Urinary bladder (tissue), 4 donors: ENCODE measurements at places on chromosomes 11 and 22.

DNA sequence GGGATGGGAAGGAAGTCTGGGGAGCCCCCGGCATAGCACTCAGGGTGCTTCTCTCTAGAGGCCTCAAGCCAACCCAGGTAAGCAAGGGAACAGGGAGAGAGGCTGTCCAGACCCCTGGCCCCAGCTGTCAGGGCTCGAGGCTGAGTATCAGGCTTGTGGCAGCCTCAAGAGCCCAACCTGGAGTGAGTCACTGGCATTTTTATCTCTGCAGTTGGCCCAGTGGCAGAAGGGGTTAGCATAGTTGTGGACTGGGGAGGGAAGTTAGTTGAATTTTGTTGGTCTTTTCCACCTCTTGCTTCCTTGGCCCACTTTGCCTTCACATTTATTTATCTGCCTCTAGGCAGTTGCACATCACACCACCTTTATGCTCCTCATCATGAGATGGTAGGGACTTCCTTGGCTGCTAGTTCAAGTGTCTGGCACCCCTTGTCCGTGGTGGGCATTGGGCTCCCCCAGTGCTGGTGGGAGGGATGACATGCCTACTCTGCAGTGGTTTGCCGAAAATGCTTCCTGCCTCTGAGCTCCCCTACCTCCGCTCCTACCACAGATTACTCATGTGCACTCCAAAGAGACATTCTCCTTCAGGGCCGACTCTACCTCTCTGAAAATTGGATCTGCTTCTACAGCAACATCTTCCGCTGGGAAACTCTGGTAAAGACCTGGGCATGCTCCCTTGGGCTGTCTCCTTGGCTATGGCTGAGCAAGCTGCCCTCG lies 60.1 kb downstream of the SCN3B start:
- no peak for DNase-seq

DNA sequence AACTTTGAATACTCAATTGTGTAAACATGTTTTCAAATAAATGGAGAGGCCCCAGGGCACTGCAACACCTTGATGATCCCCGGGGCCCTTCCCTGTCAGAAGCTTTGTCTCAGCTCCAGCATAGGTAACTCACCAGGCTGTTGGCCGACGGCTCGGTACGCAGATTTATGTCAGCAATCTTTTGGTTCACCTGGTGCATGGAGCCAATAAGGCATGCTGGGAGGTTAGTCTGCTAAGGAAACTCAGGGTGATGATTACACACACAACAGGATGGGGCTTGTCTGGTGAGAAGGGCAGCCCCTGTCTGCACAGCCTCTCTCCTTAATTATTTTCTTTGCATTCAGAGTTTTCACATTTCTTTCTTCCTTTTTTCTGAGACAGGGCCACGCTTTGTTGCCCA lies 10.8 kb downstream of the FAM227A start:
- DNase-seq: no peak

GRCh38 chr11:115652496-115652895 lies 148.3 kb upstream of the CADM1 start:
- no peak for DNase-seq

DNA sequence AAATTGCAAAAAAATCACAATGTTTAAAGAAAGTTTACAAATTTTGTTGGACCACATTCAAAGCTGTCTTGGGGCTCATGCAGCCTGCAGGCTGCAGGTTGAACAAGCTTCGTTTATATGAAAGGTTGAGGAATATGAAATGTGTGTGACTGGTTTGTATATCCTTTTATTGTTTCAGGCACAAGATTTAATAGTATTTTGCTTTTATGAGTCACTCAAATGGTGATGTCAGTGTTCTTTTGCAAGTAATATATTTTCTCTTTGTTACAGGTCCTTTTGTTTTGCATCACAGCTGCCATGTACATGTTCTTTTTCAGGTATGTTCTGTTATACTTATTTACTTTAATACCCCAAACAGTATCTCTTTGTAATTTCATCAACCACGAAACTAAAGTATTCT lies 198.6 kb downstream of the TMEM135 start:
- DNase-seq: no peak

DNA sequence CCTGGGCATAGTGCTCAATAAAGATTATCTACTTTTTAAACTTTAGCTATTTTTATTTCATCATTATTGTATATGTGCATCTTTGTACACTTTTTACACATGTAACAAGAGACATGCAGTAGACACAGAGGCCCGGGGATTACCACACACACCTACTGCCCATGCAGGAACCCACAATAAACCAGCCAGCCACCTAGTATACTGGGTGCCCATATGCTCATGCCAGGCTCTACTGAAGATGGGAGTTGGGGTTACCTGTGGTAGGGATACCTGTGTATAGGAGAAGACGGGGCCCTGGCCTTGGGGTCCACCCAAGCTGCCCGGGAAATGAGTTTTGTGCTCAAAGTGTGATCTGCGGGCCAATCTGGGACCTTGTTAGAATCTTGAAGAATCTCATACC lies 31.2 kb upstream of the P2RY2 start:
- DNase-seq: no peak

DNA sequence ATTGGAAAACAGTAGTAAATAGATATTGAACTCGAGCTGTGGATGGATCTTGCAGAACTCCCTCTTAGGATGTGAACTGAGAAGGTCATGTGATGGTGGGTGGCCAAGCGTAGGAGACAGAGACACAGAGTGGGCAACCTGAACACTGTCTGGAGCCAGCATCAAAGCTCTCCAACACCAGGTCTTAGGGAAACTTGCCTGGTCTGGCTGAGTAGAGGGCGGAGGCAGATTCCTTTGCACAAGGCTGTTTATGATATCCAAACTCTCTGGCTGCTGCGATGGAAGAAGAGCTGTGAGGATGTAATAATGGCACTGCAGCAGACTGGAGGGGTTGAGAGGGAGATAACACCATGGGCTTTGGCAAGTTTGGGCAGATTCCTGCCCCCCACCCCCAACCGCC lies 10.1 kb downstream of the NAV2 start:
- DNase-seq: no peak

DNA sequence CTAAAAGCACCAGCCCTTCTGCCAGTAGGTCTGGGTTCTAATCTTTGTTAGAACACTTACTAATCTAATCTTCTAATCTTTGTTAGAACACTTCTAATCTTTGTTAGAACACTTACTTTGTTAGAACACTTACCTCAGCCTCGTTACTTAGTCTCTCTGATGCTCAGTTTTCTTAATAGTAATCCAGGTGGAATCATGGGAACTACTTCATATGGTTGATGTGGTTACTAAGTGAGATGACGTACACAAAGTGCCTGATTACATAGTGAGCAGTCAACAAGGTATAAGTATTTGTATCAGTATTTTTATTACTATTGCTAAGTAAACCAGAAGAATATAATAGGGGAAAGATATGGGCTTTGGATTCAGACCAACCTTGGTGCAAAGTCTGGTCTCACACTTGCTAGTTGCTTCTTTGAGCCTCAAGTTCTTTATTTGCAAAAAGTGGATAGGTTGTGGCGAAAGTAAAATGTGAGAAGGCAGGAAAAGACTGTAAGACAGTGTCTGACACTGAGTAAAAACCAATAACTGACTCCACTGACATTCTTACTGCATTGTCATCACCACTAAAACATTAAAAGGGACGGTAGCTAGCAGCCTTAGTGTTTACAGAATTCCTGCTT lies 83.7 kb downstream of the TRAF6 start:
- no peak for DNase-seq
